ENCODE measurements at places on chromosomes 6 and 20.

DNA sequence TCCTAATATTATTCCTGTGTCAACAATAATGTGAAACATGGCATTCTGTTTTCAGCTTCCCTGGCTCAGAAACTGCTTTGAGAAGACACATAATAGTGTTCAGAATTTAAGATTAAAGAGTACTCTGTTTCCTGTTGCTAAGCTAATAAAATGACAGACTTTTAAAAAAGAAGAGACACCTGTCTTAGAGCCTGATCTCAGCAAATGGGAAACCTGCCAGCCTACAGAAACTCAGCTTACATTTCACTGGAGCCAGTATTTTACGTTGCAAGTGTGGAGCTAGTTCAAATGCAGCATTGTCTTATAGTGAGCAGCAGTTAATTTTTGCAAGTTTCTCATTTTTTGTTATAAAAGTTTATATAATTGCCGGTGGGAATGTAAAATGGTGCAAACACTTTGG, 28.8 kb downstream of the KIZ start:
- DNase-seq, result no peak

DNA sequence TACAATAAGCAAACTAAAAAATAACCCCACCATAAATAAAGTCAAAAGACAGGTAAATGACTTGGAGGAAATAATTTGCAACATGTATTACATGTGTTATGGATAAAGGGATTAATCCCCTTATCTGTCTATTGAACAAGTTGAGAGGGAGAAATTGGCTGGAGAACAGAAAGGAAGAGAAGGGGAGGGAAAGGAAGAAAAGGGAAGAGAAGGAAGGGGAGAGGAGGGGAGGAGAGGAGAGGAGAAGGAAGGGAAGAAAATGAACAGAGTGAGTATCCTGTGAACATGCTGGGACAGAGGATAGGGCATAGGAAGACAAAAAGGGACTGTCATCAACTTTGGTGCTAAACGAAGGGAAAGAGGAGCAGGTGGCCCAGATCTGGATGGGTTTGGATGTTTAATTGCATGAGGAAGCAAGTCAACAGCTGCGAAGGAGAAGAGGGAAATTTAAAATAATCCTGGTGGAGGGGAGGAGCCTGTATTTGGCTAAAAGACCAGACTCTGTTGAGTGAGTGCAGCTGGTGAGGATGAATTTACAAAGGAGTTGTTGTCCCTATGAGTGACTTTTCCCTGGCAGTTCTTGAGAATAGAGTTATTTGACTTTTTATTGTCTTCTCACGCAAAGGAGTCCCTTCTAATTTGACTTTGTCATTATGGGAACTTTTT, 14.2 kb upstream of the SHLD1 start:
- DNase-seq, result peak; percentile 7

DNA sequence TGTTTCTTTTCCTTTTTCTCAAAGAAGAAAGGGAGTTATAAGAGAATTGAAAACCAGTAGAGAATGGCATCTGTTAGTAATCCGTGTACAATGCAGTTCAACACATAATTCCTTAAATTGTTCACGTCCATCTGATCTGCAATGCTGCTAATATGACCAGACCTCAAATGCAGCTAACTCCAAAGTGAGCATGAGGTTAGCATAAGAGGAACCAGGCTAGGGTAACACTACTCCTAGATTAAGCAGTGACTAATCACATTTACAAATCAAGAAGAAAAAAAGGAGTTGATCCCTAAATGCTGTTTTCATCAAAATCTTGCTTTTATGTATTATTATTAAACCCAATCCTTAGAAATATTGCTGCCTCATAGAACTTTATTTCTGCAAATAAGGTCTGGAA, 432.7 kb upstream of the ARID1B start:
- no peak for DNase-seq

DNA sequence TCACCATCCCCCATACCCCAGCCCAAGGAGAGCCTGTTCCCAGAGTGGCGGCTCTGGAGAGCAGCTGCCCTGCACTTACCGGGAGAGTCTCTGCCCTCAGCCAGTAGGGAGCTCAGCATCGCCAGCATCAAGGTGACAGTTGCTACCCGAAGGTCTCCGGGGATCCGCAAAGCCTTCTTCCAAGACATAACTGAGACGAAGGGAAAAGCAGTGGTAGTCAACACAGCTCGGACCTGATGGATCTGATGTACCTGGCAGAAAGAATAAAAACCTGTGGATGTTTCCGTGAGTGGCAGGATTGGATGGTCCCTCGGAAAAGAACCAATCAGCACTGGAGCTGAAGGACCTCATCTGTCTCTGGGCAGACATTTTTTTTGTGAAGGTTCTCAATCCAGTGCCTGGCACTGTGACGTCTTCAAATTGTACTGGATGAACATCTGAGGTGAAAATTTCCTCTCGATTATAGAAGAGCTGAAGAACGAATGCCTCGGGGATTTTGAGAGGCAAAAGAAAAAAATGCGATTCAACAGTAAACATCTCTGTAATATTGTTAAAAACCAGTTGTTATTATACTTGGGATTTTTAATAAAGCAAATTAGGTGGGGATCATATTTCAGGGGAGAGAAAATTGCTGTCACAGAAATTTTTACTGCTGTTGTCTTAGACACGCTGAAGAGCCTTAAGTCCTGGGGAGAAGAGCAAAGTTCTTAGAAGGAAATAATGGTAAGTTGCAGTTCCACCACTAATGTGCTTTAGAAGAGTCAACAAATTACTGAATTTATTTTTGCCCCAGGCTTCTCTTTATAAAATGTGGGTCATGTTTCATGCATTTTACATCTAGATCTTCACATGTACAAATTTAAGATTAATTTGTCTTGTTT, at the start of gene HLA-DQB1:
Gene HLA-DQB1, minus strand, starts transcription at position 238 of the 881 bp plus-strand sequence. Its CDS starts 50 bp downstream, at position 188.
- DNase-seq, result peak; percentile 0

- DNase-seq, result no peak
Observed at GRCh38 chr20:50909413-50909812, 21.8 kb downstream of the ADNP start.

GRCh38 chr6:148055419-148055818, 287.2 kb upstream of the SASH1 start:
- DNase-seq, result no peak

DNA sequence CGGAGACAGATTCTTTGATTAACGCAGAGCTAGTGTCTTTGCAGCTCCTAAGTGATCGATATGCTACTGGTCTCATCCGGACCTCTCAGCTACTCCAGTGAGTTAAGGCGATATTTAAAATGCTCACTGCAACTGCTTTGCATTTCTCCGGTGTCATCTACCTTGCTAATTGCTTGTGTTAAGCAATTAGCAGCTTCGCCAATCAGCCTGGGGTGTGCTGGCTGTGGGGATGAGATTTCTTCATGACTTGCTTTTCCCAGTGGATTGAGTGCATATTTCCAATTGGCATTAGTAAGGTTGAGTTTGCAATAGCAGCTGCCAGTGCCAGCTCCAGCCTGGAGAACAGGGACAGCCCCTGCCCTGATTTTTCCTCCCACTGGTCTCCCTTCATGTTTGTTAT, 18.0 kb upstream of the GGTLC1 start:
- no peak for DNase-seq

DNA sequence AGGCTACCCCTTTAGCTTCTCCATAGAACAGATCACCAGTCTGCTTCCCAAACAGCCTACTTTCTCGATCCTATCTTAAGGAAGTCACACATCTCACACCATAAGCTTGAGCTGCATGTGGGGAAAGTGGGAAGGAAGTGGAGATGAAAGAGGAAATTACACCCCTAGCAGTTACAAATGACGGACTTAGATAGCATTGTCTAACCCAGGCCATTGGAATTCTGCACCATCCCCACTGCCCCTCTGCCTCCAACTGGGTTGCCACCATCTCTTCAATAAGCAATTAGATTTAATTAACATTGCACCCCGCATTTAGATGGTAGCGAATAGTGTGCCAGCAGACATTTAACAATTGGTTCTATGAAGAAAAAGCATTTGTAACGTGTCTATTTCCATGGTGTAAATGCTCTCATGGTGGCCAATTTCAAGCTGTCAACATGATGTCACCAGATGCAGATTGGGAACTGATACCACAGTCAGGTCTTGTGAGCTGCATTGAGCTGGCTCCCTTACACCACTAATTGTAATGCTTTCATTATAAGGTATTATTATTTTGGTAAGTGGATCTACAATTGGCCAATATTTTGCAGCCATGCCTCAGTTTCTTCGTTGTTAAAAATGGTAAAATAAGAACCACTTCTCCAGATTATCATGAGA, 124.7 kb downstream of the CD24 start:
- DNase-seq, result no peak

DNA sequence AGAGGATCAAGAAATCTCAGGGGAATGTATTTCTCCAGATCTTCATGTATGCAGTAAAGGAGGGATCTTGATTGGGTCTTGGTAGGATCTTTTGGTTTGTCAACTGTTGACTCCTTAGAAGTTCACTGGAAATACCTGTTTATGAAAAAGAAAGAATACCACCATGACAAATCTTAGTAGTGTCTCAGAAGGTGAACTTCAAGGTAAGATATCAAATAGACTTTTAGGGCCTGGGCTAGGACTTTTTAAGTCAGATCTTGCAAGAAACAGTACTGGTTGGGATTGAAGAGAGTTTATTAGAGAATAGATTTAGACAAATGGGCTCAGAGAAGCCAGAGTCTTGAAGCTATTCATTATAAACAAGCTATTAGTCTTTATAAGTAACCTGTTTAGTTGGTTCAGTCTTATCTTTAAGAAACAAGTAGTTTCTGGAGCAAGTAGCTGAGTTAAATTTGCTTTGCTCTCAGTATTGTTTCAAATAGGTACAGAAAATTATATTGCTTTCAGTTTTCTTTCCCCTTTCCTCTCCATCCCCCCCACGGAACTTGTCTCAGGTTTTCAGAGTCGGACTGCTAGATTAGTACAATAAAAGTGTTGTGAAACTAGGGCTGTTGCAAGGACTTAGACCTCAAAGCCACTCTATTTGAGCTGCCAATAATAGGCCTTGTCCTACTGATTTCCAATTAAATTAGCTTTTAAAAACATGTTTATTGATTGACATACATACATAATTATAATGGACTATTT, 529.1 kb upstream of the CITED2 start:
- no peak for DNase-seq

DNA sequence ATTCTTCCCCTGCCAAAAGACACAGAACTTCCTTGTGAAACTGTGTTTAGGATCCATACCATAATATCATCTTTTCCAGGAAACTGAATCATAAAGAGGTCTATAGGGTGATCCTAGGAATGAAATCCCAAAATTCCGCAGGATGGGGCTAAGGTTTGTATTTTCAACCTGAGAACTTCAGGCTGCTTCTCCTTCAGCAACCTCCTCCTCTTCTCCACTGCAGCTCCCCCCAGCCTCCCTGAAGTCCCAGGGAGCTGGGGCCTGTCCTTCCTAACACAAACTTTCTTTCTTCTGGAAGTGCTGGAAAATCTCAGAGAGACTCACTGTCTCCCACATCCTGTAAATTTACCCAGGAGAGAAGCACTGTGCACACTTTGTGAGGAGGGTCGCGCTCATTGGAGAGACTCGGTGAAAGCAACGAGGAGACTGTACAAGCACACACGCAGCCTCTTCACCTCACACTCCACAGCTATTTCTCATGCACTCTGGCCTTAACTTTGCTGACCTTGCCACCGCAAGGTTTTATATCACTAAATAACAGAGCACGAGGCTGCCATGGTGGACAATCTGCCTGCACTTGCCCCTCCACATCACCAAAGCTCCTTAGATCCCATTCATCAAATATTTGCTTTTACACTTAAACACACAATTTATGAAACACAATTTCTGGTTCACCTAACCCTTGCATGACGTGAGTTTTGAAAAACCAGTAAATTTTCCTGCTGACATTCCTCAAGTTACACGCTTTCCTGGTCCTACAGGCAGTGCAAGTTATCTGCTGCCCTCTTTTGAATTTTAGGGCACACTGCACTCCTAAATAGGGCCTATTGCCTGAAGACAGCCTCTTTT, 14.3 kb downstream of the ID4 start:
- DNase-seq, result peak; percentile 72

Measured in NCI-H2081 (cell line).